Right atrium auricular region (tissue), 2 donors: ENCODE measurements at places on chromosomes 3 and 15. TPM values are rescaled to one million over a fixed set of nuclear protein-coding genes. Genes with fewer than 3 reads are reported as not detected.

DNA sequence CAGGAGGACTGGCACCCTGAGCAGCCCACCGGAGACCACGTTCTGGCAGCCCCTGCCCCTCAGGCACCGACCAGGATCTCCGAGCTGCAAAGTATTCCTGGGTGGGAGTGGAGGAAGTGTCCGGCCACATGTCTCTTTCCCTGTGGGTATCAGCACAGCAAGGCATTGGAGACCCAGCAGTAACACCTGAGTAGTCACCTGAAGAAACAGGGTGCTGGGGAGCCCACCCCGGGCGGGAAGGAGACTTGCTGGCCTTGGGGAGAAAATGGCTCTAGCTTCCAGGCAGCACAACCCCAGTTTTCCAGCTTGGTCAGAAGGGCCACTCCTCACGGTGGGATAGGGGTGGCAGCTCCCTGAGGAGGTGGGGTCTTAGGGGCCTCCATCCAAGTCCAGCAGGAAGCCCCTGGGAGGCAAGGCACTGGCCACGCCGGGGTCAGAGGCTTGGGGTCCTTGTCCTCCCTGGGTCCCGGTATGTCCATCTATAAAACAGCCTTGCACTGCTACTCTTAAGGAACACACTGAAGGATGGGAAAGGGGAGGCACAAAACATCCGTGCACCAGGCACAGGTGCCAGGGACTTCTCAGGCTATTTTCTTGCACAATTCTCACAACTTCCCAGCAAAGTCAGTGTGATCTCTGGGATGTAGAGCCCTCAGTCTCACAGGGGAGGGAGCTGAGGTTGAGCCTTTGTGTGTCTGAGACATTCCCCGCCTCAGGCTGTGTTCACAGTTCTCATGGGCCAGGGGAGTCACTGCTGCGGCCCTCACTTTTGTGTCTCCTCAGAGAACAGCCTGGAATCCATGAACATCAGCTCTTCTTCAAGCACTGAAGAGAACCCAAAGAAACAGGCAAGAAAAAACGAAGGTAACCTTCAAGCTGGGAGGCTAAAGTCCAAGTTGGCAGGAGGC, 11.9 kb downstream of the CFAP100 start:
- no peak overlapping the region for H3K27ac ChIP-seq
- H3K4me3 ChIP-seq: no peak overlapping the region
- peak; percentile 32 for DNase-seq
- no peaks in the 10 kb centered on the region for H3K36me3 ChIP-seq
- no peaks in the 10 kb centered on the region for H3K27me3 ChIP-seq
- H3K4me1 ChIP-seq: no peaks in the 10 kb centered on the region

- no peaks in the 10 kb centered on the region for H3K4me1 ChIP-seq
- no peak overlapping the region for H3K4me3 ChIP-seq
- no peaks in the 10 kb centered on the region for H3K36me3 ChIP-seq
- DNase-seq: no peak
Observed at GRCh38 chr3:14577897-14578296, 37.8 kb upstream of the GRIP2 start.

Gene BFSP2
- not detected for total RNA-seq

DNA sequence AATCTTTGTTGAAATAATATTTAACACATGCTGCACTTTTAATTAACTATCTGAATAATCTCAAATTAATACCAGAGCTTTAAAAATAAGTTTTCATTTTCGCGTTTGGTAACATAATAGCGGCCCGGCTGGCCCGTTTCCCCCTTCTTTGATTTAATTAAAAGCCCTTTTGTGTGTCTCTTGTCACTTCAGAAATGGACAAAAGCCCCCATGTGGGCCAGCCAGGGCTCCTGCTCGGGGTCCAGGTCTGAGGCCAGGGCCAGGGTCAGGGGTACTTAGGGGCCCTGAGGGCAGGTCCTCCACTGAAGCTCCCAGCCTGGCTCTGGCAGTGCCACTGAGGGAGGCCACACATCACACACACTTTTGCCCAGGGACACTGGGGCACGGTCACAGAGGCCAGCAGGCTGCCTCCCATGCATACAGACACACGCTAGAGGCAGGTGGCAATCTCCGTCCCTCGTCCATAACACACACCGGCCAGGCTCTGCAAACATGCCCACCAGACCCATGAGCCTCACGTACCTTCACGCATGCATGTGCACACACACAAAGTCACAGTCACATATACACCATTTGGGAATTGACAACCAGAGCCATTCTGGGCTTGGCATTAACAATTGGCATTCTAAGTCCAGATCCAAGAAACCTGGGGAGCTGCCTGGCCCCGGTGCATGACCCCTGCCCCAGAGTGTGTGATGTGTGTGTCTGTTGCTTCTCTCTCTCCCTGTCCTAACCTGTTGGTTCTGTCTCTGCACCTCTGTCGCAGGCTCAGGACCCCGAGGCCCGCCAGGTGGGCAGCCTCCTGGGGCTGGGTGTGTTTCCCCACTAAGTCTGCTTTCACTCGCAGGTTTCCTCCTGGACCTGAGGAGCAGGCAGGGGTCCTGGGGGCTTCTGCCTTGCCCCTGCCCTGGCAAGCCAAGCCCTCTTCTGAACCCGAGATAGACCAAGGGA, 38.5 kb downstream of the DNAJB8 start:
- no peak overlapping the region for H3K4me3 ChIP-seq
- H3K27ac ChIP-seq: no peak overlapping the region
- no peak for DNase-seq
- H3K27me3 ChIP-seq: no peaks in the 10 kb centered on the region

GRCh38 chr3:187281191-187281714, 10.3 kb downstream of the MASP1 start:
- H3K4me3 ChIP-seq: no peak overlapping the region
- no peaks in the 10 kb centered on the region for H3K27me3 ChIP-seq
- no peaks in the 10 kb centered on the region for H3K36me3 ChIP-seq
- DNase-seq: no peak
- no peak overlapping the region for H3K27ac ChIP-seq

Gene SLC30A4
- 4.9 TPM for total RNA-seq

DNA sequence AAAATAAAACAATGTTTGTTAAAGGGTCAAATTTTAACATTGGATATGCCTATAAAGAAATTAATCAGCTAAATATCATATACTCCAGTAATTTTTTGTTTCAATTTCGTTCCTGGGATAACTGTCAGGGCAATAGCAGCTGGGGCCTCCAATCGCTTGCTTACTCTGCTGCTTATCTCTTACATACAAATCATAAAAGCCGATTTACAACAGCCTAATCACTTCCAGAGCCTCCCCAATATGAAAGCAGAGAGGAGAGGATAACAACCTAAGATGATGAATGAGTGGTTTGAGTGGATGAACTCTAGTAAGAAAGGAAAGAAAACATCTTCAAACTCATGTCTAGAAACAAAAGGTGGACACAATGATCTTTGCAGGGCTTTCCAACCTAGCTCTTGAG, 80.7 kb upstream of the PSMD6 start:
- DNase-seq: no peak
- H3K27ac ChIP-seq: no peak overlapping the region
- H3K4me1 ChIP-seq: no peaks in the 10 kb centered on the region
- peaks cover 7% of the 10 kb centered on the region for H3K36me3 ChIP-seq
- no peaks in the 10 kb centered on the region for H3K27me3 ChIP-seq

Gene AMT
- total RNA-seq: 17.6 TPM

- no peak overlapping the region for H3K4me3 ChIP-seq
Observed at GRCh38 chr3:4394048-4394447, 73.0 kb downstream of the SUMF1 start.

Gene RNU5B-1
- not detected for total RNA-seq

GRCh38 chr3:45506084-45506483, 88.5 kb upstream of the LIMD1 start:
- H3K36me3 ChIP-seq: no peaks in the 10 kb centered on the region

Gene CISH
- 4.7 TPM for total RNA-seq

GRCh38 chr15:87224404-87224803, 1032.1 kb downstream of the NTRK3 start:
- no peaks in the 10 kb centered on the region for H3K27me3 ChIP-seq
- no peak for DNase-seq
- no peaks in the 10 kb centered on the region for H3K36me3 ChIP-seq
